ENCODE measurements at places on chromosomes 13 and 19.

- no peak for DNase-seq
Measured at GRCh38 chr13:111554539-111555267, 234.3 kb downstream of the TEX29 start.

DNA sequence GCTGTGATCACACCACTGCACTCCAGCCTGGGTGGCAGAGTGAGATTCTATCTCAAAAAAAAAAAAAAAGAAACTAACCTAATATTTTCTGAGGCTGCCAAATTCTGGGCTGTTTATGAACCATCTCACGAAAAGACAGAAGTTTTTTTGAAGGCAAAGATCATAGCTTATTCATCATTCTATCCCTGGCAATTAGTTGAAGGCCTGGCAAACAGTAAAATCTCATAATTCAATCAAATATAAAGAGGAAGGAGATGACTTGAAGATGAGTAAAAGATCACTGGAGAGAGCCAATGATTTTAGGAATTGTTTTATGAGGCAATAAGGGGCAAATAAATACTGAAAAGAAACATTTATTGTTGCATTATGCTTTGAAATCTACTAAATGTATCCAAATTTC, 216.5 kb downstream of the DCLK1 start:
- no peak for DNase-seq

GRCh38 chr13:48580896-48581295, 48.0 kb upstream of the RCBTB2 start:
- DNase-seq = no peak

GRCh38 chr13:77000475-77000874, 8.6 kb downstream of the CLN5 start:
- peak; percentile 46 for DNase-seq

GRCh38 chr19:917323-918151, at the start of gene KISS1R:
Gene KISS1R (plus strand): TSS chr19:917333. CDS start chr19:917503, 170 bp downstream.
- peak; percentile 82 for DNase-seq

- DNase-seq = peak; percentile 42
Measured at GRCh38 chr19:18063463-18063862, 23.3 kb downstream of the IL12RB1 start.

GRCh38 chr13:98461486-98462240, 115.2 kb downstream of the STK24 start:
- DNase-seq = no peak

GRCh38 chr13:111555903-111556302, 235.5 kb downstream of the TEX29 start:
- DNase-seq = no peak

GRCh38 chr19:49217382-49217781, 59.8 kb downstream of the TRPM4 start:
- DNase-seq = no peak

DNA sequence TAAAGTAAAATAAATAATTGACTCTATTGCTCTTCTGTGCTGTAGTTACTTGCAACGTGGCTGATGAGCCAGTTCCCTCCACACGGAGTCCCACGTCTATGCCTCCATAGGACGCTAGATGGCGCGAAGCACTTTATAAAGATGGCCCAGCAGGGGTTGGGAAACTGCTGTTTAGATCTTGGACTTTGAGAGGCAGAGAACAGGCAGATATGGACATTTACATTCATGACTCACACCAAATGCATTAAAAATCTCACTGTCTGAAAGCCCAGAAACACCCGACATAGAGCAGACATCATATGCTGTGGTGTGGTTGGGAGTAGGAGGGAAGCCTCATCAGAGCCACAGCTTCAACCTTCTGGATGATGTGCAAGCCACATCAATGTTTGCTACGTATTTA, 643.1 kb upstream of the ARGLU1 start:
- peak; percentile 73 for DNase-seq

- no peak for DNase-seq
Measured at GRCh38 chr13:75875450-75875849, 239.3 kb downstream of the LMO7 start.

GRCh38 chr13:108213946-108214345, 1.4 kb downstream of the LIG4 start:
- DNase-seq = no peak

DNA sequence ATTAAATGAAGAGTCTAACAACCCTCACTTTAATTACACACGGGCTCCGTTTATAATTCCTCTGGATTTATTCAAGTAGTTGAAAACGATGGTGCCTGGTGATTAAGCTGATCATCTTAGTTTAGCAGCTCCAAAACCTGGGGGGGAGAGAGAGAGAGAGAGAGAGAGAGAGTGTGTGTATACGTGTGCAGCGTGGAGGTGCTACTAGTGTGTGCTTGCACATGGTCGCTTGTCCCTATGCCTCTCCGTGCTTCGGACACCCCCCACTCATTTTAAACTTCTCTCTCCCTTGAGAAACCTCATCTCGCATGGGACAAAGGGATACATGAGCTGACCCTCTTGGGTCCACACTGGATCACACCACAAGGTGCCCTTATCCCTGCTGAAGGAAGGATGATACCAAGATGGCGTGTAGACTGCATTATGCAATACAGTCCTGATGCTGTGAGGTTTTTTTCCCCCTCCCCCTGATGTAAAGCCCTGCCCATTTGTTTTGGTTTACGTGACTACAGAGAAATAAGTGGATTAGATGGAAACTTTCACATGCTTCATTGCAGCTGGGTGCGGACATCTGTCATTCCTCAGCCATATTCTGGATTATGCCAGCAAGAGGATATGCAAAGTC, 320.8 kb downstream of the ZNF536 start:
- DNase-seq = no peak

GRCh38 chr13:85508683-85509329, 290.4 kb downstream of the SLITRK6 start:
- DNase-seq = no peak

GRCh38 chr13:42815681-42816080, 34.3 kb downstream of the FAM216B start:
- DNase-seq = no peak

DNA sequence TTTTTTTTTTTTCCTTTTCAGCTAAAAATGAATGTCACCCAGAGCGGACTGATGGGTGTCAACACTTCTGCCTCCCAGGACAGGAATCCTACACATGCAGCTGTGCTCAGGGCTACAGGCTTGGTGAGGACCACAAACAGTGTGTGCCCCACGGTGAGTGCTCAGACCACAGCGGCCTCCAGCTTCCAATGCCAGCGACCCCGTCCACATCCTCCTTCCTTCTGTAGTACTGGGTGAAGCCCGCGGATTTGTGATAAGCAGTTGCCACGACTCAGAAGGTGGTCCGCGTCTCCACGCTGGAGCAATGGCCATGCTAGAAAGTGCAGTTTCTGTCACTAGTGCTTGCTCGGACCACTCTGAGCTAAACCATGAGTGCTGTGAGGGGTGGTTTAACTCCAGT, 6.0 kb downstream of the PROZ start:
- no peak for DNase-seq

- no peak for DNase-seq
Measured at GRCh38 chr19:16227837-16228636, 30.3 kb downstream of the AP1M1 start.

GRCh38 chr13:84481958-84482357, 599.7 kb upstream of the SLITRK1 start:
- DNase-seq = peak; percentile 14

- DNase-seq = no peak
Measured at GRCh38 chr19:39446365-39447084, 1.1 kb downstream of the SUPT5H start.

GRCh38 chr13:111267784-111268183, 52.7 kb upstream of the TEX29 start:
- no peak for DNase-seq

DNA sequence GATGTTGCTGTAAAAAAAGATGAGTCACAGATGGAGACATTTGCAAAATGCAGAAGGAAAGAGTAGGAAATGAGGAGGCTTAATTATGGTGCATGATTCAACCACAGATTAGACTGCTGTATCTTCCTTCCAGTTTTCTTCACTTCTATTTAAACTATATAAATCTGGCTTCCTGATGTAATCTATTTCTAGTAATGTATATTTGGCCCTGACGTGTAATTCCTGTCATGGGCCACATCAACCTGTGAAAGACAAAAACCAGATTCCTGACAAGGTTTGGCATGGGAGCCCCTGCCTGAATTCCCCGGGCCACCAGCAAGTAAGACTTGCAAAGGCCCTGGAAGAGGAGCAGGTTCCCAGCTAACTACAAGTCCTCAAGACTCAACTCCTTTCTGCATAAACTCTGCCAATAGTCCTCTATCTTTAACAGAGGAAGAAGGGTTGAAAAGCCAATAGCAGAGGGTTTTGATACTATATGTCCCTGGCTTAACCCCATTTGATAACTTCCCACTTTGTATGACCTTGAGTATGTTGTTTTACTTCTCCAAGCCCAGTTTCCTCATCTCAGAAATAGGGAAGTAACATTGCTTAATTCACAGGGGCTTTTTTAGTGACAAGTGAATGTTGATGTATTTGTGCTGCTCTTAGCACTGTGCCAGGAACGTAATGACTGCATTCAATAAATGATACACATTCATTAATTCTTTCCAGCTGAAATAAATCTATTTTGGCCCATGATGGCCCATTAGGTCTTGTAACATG, 172.7 kb downstream of the SPRY2 start:
- DNase-seq = peak; percentile 89

GRCh38 chr19:6817179-6817578, 44.7 kb downstream of the VAV1 start:
- DNase-seq = no peak
